ENCODE measurements at places on chromosomes 7 and 10. TPM values are rescaled to one million over a fixed set of nuclear protein-coding genes. Genes with fewer than 3 reads are reported as not detected.

The AASS gene
- 16.3 TPM for total RNA-seq

DNA sequence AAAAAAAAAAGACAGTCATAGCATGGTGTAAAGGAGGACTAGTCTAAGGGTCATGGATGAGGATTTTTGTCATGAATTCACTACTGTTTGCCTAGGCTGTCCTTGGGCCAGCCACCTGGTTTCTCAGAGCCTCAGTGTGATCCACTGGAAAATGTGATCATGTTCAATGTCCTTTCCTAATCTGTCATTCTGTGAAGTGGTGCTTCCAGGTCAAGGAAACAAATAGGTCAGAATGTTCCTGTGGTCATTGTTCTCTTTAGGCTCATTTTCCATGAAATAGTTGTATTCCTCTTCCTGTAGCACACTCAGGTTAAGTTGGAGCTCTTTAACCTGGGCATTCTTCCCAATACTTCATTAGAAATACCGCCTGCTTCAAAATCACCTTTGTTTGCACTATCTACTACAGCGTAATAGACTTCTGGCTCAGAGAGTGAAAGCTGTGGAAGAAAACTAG is 16.5 kb downstream of the CD36 start:
- ATAC-seq, result no peak

- peak; percentile 79 for ATAC-seq
Observed at GRCh38 chr10:81873932-81874816, 820 bp upstream of the NRG3 start.

DNA sequence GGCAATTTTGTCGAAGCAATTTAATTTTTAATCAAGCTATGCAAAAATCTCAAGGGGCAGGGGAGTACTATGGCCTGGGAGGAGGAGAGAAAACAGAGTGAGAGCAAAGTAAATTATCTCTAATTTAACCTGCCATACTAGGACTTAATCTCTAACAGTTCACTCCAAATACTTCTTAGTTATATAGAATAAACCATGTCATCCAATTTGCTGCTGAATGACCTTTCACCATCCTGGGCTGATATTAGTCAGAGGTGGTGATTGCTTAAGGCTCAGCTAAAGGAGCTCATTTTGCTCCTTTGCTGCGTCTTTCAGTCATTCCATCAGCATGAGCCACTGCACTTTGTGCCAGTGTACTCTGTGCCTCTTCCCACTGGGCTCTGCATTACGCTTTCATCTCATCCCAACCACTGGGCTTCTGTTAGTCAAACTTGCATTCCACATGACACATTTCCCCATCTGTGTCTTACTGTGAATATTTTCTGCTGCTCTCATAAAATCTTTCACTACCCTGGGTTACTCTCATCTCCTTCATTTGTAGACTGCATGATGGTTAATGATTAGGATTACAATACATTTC is 84.3 kb downstream of the CD36 start:
- peak; percentile 99 for ATAC-seq

The CDK14 gene
- 1.1 TPM for total RNA-seq

DNA sequence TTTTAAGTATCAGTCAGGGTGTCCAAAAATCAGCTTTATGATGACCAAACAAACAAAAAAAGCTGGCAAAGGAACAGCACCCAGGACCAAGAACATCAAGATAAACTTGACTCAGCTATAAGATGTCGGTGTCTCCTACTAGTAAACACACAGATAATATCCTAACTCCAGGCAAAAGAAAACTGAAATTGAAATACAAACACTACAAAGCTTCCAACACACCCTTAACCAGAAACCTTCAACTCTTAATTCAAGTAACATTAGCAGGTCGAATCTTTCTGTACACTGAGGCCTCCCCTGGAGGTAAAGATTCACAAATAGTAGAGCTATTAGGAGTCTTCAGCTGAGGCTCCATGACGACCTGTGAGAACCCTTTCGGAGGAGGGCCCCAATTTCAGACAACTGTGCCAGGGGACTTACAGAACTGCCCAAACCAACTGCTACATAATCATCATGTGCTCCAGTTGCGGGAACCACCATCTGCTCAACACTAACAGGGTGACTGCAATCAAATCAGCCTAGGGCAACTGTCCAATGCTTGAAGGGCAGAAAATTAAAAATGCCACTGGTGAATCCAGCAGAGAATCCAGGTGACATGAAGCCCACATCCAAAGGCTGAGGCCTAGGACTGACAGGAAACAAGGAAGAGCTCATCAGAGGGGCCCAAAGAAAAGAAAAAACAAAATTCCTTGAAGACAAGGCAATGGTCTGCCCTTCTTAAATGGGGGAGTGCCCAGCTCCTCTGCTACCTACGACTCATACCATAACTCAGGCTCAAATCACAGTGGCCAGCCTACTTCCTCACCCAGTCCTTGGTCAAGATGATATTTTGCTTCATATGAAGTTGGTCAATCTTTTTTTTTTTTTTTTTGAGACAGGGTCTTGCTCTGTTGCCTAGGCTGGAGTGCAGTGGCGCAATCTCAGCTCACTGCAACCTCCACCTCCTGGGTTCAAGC is 20.0 kb downstream of the XPNPEP1 start:
- ATAC-seq, result no peak

GRCh38 chr10:88239212-88239611 is 343.9 kb downstream of the RNLS start:
- ATAC-seq, result no peak

The CFAP43 gene
- total RNA-seq, result not detected

The PKD2L1 gene
- total RNA-seq, result not detected

The NDUFA5 gene
- total RNA-seq, result 35.1 TPM

The FAM24B gene
- 2.0 TPM for total RNA-seq

The ABI1 gene
- total RNA-seq, result 67.0 TPM

The MYO3A gene
- 0.20 TPM for total RNA-seq

The EGR2 gene
- total RNA-seq, result 0.96 TPM

The PDE6C gene
- not detected for total RNA-seq

The MYH16 gene
- total RNA-seq, result not detected

The SEC61A2 gene
- 2.8 TPM for total RNA-seq

- ATAC-seq, result no peak
Observed at GRCh38 chr7:57425969-57426628, 23.9 kb upstream of the ZNF716 start.

GRCh38 chr7:100855515-100855914 is 3.0 kb downstream of the SLC12A9 start:
- no peak for ATAC-seq

- no peak for ATAC-seq
Observed at GRCh38 chr10:112047674-112048073, 135.9 kb downstream of the GPAM start.

- no peak for ATAC-seq
Observed at GRCh38 chr10:90062786-90063185, 361.4 kb downstream of the KIF20B start.

GRCh38 chr7:134339475-134339874 is 22.7 kb upstream of the SLC35B4 start:
- ATAC-seq, result no peak

GRCh38 chr7:102842284-102842683 is 70.5 kb upstream of the LRRC17 start:
- ATAC-seq, result peak; percentile 44

GRCh38 chr10:8543361-8544056 is 489.0 kb downstream of the GATA3 start:
- no peak for ATAC-seq

The CCDC136 gene
- total RNA-seq, result 0.76 TPM

DNA sequence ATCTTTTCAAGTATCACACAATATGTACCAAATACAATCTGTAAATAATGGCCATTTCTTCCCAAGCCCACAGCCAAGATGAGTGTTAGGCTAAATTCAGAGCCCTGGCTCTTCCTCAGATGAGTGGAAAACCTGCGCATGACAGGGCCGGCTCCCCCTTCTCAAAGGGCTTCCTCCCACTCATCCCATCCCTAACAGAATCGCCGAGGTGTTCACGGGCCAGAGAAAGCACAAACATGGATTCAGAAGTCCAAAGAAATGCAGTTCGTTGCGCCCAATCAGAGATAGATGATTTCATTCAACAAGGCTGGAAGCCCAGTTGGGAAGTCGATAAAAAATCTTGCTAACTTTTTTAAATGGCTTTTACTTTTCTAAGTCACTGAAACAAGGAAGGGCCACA is 121.8 kb downstream of the UBE2H start:
- no peak for ATAC-seq

The RBM20 gene
- 3.1 TPM for total RNA-seq

DNA sequence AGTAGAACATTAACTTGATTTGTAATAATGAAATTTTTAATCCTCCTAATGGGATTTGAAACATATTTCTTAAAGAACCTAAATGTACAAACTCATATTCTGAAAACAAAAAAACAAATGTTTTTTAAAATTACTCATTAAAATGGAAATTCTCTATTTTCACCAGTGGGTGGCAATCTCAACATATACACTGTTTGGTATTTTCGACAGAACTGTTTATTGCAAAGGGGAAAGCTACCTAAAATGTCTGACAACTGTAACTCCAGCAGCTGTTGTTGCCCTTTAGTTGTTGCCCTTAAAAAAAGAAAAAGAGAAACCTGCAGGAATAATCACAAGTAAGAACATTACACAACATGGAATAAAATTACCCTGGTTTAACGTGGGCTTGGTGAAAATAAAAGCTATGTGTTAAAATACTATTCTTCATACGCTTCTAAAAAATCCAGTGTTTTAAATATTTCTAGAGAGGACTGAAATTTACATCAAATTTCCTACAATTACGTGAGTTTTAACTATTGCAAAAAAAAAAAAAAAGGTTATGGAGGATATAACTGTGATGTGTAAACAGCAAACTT is 54.5 kb downstream of the COL1A2 start:
- no peak for ATAC-seq

- ATAC-seq, result peak; percentile 3
Observed at GRCh38 chr7:6433784-6434615, 13.8 kb downstream of the DAGLB start.

GRCh38 chr7:43838201-43838658 is 31.1 kb downstream of the MRPS24 start:
- ATAC-seq, result peak; percentile 27

The HDAC9 gene
- 2.4 TPM for total RNA-seq

GRCh38 chr10:71085689-71086438 is 126.5 kb upstream of the UNC5B start:
- no peak for ATAC-seq

The SPDYE2B gene
- not detected for total RNA-seq

The FXYD4 gene
- not detected for total RNA-seq

The MINDY4 gene
- total RNA-seq, result 2.4 TPM

GRCh38 chr7:121503039-121503438 is 106.9 kb upstream of the FAM3C start:
- ATAC-seq, result no peak

The OR2A12 gene
- total RNA-seq, result not detected

DNA sequence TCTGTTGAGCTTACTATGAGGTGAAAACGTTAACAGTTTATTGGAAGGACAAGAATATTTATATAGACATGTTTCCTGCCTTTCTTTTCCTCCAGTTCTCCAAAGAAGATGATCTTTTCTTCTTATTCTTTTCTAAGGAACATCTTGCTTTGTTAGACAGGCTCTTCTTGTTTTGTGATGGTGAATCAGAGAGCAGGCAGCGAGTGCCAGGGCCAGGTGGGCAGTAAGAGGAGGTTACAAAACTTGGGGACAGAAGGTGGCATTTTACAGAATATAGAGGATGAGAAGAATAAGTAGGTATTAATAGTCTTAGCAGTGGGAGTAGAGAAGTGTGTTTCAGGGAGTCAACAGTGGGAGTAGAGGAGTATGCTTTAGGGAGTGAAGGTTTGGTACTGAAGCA is 223.6 kb downstream of the ARL4A start:
- ATAC-seq, result peak; percentile 42

- no peak for ATAC-seq
Observed at GRCh38 chr7:52708846-52709245, 326.6 kb upstream of the POM121L12 start.

The SEMA4G gene
- 0.96 TPM for total RNA-seq

DNA sequence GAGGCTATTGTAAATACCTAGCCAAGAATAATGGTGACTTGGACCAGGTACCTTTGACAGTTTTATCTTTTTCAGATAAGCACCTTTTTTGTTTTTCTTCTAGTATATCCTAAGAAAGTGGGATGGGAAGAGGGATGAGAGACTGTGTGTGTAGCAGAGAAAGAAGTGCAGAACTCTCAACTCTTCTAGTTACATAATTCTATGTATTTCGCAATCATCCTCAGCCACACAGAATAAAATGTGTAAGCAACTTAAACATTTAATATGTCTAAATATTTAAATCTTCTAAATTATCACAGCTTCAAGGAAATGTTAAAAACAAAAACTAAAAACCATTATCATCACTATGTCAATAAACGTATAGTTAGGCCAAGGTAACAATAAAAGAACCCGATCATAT is 42.6 kb upstream of the GSAP start:
- no peak for ATAC-seq

DNA sequence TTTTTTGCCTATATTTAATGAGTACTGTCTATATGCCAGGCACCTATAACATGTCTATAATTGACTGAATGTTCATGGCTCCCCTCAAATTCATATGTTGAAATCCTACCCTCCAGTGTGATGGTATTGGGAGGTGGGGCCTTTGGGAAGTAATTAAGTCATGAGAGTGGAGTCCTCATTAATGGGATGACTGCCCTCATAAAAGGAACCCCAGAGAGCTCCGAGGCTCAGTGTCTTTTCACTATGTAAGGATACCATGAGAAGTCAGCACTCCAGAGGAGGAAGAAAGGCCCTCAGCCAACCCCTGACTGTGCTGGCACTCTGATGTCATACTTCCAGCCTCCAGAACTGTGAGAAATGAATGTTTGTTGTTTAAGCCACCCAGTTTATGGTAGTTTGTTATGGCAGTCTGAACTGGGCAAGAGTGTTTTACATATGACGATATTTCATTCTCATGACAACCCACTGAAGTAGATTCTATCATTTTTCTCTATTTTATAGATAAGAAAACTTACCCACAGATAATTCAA is 61.1 kb upstream of the PCGF5 start:
- ATAC-seq, result no peak

- no peak for ATAC-seq
Observed at GRCh38 chr10:42998481-42999384, 78.1 kb upstream of the RET start.

GRCh38 chr7:143147070-143147469 is 15.2 kb downstream of the PIP start:
- no peak for ATAC-seq

GRCh38 chr7:23247603-23248335 is 1.2 kb downstream of the GPNMB start:
- ATAC-seq, result peak; percentile 54

All from esophagus mucosa (tissue), 1 donor.